ENCODE measurements at places on chromosomes 5 and 9.

DNA sequence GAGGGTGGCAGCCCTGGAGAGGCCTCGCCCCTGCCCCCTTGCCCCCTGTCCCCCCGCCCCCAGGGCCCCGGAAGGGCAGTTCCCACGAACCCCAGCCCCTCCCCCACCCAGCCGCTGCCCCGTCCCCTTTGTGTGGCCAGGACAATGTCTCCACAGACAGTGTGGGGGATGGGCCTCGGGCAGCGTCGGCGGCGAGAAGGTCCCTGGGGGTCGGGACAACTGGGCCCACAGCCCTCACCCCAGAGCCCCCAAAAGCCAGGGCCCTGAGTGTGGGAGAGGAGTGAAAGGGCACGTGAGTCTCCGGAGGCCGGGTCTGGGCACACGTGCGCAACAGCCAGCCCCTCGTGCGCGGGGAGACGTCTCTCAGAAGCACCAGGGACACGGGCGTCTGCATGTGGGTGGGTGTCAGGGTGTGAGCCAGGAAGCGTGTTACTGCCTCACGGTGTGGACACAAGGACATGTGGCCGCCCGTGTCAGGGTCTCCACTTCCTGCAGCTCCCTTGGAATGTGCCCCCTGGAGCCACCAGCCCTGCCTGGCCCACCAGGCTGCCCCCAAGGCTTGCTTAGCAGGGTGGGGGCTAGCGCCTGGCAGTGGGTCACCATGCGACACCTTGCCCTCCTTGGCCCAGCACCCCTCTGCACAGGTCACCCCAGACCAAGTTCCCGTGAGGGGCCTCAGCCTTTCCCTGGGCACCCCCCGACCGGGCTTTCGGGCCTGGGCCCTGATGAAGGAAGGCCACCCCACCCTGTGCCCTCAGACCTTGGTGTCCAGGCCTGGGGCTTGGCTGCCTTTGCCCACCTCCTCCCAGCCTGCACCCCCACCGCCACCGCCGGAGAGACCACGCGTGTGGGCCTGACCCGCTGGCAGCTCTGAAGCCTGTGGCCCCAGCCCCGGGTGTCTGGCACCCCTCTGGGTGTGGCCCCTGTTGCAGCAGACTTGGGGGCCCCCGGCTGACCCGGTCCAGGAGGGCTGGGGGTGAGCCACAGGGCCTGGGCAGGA, 12.8 kb upstream of the NRARP start:
- DNase-seq, result no peak

- no peak for DNase-seq
Measured at GRCh38 chr5:171300358-171300757, 8.7 kb upstream of the TLX3 start.

DNA sequence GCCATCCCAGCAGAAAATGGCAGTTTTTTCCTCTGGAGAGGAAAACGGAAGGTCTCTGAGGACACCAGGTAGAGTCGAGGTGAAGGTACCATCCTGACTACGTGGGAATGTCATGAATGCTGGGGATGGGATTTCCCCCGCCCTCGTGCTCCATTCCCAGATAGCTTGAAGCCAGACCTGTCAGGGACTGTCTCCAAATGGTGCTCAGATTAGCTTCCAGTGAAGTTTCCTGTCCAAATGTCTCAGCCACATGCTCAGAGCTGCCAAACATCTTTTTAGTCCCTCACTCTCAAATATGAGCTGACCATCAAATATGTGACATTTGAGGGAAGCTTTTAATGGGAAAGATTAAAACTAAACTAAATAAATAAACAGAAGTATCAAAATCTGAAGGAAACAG, 7.6 kb upstream of the ANKRD34B start:
- DNase-seq, result no peak

DNA sequence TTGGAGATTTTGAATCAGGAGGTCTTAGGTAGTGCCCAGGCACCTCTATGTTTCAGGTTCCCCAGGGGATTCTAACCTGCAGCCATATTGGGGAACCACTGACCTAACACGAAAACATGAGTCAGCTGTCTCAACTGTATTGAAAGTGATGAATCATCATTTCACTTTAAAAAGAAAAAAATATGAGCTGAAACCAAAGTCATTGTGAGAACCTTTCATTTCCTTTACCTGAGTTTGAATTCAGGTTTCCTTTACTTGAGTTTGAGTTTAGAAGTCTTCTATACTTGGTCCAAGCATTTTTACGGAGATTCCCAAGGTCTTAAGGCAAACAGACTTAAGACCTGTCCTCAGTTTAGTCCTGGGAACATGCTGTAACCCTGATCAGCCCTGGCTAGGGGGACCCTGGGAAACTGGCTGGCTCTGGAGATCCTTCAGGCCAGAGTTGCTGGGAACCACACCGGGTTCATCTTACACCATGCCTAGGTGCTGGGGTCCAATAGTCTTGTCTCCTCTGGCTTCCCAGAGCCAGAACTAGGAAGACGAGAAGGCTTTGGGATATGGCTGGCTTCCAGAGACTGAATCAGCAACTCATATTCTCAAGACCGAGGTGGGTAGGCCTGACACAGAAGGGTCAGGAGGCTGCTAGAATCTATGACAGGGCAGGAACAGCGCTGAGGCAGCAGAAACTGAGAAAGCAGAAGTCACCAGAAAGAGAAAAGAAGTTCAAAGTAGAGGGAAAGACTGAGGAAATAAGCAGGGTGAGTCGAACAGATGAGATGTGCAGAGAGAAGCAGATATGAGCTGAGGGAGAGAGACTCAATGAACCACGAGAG, 16.4 kb upstream of the PDCD1LG2 start:
- no peak for DNase-seq

- DNase-seq, result no peak
Measured at GRCh38 chr5:139472386-139473030, 1.7 kb downstream of the SMIM33 start.

GRCh38 chr5:76888733-76889300, 39.0 kb downstream of the S100Z start:
- DNase-seq, result no peak

GRCh38 chr9:7507026-7507425, 292.6 kb downstream of the DMAC1 start:
- no peak for DNase-seq

DNA sequence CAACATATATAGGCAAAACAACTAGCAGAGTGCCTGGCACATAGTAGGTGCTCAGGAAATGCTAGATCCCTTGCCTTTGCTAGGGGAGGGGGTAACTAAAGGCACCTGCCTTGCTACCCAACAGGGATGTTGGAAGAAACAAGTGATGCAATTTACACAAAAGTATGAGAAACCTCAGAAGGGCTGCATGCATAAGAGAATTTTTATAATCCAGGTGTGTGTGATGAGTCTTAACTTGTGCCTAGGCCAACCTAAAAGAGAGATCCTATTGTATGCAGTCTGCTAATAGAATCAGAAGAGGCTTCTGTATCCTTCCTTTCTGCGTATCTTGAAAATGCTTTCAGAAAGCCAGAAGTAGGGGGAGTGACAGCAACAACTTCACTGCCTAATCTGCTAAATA, 135.9 kb downstream of the SLIT3 start:
- no peak for DNase-seq

DNA sequence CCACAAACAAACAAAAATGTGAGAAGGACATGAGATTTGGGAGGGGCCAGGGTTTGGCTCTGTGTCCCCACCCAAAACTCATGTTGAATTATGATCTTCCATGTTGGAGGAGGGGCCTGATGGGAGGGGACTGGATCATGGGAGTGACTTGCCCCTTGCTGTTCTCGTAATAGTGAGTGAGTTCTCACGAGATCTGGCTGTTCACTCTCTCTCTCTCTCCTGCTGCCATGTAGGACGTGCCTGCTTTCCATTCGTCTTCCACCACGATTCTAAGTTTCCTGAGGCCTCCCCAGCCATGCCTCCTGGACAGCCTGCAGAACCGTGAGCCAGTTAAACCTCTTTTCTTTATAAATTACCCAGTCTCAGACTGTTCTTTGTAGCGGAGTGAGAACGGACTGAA, 118.7 kb downstream of the RXRA start:
- DNase-seq, result no peak

- DNase-seq, result no peak
Measured at GRCh38 chr9:786405-786804, 55.1 kb upstream of the DMRT1 start.

- no peak for DNase-seq
Measured at GRCh38 chr5:81187885-81188284, 45.2 kb upstream of the CKMT2 start.

DNA sequence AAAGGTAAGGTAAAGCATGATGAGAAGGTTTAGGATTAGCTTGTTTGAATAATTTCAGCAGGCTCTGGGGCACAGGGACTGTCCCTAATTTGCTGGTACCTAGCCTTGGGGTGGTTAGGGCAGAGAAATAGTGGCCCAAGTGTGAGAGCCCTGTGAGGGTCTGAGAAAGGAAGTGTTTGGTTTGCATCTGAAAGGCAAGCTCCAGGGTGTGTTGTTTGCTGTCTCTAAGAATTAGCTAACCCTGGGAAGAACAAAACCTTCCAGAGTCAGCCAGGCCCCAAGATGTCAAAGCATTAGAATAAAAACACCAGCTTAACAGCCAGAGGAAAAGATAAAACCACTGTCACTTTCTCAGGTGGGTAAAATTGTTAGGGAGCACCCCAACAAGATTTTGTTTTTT, 31.0 kb downstream of the TMEM252 start:
- no peak for DNase-seq

DNA sequence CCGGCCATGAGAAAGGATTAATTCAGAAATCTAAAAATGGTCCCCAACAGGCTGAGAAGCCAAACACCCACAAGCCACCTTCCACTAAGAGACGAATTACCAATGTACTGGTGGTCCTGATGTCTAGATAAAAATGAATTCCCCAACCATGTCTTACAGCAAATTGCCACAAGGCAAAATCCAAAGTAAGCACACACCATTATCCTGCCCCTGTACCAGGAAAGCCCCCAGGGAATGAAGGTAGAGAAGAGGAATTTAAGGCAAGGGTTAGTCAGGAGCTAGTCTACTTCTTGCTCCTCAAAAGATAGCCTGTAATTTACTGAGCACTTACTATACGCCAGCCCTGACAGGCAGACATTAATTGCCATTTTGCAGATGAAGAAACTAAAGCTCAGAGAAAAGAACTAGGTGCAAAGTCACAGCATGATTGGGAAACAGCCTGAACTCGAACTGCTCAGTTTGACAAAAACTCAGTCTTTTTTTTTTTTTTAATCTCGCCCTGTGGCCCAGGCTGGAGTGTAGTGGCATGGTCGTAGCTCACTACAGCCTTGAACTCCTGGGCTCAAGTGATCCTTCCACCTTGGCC, 64.3 kb downstream of the RAPGEF1 start:
- DNase-seq, result no peak
